NCI-H2081 (cell line): ENCODE measurements at places on chromosomes 2 and 18.

- no peak for DNase-seq
Measured at GRCh38 chr2:219457784-219458369, 23.2 kb downstream of the SPEG start.

DNA sequence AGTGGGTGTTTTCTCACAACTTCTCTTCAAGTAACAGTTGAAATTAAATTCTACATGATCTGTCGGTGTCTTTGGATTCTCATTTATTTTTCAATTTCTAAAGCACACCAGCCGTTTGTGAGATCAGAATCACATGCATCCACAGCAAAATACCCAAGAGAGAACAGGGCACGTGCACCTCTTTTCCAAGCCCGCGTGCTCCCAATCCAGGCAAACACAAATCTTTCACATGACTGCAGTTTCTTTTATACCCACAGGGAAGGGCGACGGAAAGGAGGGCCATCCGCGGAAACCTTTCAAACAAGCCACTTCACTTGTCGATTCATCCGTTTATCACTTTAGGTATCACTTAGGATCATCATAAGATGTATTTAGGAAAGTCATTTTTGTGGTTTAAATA is 13.0 kb upstream of the DAPL1 start:
- DNase-seq = no peak

DNA sequence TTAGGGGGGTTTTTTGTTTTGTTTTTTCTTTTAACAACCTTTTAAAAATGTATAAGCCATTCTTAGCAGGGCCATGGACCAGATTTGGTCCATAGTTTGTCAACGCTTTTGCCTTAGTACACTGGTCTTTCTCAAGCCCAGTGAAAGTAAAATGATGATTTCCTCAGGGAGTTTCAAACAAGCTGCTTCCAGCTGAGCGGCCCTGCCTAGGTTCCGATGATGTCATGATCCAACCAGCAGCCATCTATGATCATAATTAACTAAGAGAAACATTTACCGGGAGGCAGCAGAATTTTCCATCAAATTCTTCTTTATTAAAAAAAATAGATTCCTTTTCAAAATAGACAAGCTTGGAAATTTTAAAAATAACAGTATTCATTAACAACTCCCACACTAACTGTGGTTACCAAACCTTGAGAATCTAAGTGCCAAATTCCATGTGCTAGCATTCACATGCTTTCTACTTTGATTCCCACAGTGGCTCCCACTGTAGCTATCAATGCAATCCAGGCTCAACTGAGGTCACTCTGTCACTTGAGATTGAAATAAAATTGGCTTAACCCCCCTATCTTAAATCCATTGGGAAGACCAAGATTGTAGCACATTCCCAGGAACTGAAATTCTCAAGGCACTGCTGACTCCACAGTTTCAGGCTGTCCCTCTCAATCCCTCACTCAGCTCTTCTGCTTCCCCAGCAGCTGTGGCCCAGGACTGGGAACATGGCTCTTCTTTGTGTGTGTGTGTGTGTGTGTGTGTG is 148.9 kb downstream of the RNF152 start:
- no peak for DNase-seq

DNA sequence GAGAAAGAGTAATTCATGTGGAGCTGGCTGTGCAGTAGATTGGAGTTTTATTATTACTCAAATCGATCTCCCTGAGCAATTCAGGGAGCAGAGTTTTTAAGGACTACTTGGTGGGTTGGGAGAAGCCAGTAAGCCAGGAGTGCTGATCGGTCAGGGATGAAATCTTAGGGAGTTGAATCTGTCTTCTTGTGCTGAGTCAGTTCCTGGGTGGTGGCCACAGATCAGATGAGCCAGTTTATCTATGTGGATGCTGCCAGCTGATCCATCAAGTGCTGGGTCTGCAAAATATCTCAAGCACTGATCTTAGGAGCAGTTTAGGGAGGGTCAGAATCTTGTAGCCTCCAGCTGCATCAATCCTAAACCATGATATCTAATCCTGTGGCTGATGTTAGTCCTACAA is 17.0 kb upstream of the UGT1A8 start:
- no peak for DNase-seq

DNA sequence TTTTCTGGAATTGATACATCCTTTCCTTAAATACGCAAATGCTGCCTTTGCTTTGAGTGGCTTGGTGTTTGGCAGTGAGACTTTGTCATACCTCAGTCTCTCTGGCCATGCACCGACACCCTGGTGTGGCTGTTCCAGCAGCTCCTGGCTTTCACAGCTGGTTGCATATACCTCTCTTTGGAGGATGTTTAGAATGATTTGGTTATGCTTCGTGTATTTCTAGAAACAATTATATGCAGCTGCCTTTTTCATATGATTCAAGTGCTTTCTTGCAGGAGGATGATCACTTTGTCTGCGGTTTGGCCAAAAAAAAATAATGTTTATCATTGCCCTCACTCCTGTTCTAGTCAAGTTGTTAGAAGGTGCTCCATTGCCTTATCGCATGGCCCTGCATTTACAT is 95.0 kb upstream of the EML6 start:
- DNase-seq = no peak

DNA sequence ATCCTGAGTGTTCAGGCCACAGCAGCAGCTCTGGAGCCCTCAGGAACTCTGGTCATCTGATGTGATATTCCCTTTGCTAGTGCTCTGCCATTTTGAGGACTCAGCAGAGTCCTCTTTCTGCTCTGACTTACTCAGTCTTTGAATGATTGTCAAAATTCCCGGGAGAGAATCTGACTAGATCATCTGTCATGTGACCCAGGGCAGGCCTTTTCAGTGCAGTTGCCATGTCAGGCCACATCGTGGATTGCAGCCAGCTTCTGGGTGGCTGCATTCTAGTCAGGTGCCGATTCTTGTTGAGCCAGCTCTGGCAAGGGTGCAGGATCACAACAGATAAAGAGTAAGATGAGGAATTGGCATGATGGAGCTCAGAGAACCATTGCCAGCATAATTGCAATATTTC is 795.6 kb downstream of the CPS1 start:
- DNase-seq = peak; percentile 37

DNA sequence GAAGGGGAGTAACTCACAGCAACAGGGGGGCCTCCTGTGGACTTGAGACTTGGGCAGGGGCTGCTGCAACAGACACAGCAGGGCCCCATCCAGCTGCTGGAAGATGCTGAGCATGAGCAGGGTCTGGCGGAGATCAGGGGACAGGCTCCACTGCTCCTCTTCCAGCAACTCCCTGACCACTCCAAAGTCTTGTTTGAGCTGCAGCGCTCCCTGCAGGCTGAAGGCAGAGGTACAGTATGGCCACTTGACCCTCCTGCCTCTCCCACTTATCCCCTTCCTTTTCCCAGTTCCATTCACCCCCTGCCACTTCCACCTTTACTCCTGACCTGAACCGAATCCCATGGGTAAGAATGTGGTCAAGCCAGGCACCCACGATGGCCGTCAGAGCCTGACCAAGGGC is 2.4 kb upstream of the MRPL53 start:
- no peak for DNase-seq

GRCh38 chr18:61154866-61155265 is 178.4 kb upstream of the CDH20 start:
- no peak for DNase-seq

GRCh38 chr2:179645047-179645446 is 216.4 kb downstream of the ZNF385B start:
- no peak for DNase-seq

DNA sequence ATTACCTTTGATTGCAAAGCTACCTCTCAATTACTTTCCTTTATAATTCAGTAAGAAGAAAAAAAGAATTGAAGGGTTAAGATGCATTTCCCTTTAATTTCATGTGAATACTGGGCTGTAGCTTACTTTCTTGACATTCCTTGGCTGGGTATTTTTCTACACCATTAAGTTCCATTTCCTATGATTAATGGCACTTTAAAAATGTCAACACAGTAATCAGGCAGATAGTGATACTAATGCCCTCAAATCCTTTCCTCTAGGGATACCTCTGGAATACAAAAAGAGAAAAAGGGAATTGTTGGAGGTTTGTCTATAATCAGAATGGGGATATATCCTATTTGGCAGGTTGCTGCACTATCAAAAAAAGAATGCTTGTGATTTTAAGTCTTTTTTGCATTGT is 216.9 kb downstream of the SRBD1 start:
- no peak for DNase-seq

DNA sequence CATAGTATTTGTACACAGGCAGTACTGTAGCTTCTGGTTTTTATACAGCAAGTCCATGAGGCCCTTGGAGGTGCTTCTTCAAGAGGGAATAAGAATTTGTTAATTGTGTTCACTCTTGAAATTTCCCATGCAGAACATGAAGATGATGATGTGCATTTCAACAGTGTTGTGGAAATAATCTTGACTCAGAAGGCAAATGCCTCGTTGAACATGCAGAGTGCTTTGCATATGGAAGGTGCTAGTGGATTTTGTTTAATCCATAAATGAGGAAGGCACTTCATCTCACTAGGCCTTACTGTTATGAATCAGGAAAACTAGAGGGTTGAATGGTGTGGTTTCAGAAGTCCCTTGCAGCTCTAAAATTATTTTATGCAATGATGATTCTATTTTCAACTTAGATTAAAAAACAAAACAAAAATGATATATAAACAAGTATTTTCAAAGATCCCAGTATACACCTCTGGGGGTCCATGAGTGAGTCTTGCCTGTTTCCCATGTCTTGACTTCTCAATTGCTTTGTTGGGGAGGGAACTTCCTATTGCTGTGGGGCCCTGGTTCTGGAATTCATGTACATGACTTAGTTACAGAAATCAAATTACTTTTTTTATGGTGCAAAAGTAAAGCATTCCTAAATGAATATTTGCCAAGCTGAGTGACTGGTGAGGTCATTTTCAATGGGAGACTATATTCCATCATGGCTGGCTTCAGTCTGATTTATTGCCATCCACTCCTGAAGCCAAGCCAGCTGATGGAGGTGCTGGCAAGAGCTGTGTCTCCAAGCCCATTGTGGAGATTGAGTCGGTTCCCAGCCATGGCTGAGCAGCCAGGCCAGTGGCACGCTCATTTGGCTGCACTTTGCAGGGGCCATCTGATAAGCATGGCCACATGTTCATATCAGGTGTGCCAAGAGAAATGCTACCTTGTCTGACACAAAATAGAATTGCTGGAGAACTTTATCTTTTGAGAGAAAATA is 56.5 kb downstream of the MGAT5 start:
- DNase-seq = no peak

GRCh38 chr2:24613154-24613814 is 122.2 kb downstream of the NCOA1 start:
- DNase-seq = peak; percentile 85

GRCh38 chr18:57422313-57422872 is 12.8 kb upstream of the ONECUT2 start:
- peak; percentile 37 for DNase-seq

DNA sequence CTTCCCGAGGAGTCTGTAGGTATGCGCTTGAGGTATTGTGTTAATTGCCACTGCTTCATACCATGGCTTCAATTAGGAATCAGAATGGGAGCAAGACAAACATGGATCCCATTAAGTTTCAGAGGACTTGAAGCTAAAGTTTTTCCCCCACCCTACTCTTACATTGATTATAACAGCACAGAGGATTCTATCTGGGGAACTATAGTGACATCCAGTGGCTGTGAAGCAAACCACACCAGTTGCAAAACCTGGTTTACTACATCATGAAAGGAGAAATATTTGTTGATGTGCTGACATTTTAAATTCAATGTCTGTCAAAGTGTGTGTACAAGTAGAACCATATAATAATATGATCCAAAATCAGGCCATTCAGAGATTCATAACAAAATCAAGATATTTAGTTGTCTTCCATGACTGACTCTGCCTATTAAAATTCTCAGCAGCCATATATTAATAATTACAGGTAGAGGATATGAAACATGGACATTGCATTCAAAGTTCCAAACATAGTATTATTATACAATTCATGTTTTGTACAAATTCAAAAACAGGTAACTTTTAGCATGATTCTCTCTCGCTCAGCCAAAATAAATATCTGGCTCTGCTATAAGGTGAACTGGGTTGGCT is 82.9 kb downstream of the GRB14 start:
- DNase-seq = peak; percentile 27

DNA sequence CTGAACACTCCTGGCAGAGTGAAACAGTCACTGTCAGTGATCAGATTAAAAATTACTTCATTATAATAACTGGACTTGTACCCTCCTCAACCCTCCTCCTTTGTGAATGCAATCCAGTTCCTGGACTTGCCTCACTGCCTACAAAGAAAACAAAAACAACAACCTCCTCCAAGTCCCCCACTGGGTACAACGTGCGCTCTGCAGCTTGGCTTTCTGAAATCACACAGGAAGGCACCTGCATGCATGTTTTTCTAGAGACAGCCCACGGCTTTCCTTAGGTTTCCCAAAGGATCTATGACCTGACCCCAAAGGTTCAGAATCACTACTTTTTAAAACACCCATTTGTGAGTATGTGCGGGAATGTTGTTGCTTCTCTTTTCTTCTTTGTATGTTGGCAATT is 61.4 kb upstream of the TUBA3E start:
- no peak for DNase-seq
